ENCODE measurements at places on chromosomes 12 and 14.

GRCh38 chr14:101253948-101254347 is 307.3 kb upstream of the DIO3 start:
- DNase-seq = no peak

GRCh38 chr12:131589221-131589897 is 121.5 kb upstream of the SFSWAP start:
- no peak for DNase-seq

DNA sequence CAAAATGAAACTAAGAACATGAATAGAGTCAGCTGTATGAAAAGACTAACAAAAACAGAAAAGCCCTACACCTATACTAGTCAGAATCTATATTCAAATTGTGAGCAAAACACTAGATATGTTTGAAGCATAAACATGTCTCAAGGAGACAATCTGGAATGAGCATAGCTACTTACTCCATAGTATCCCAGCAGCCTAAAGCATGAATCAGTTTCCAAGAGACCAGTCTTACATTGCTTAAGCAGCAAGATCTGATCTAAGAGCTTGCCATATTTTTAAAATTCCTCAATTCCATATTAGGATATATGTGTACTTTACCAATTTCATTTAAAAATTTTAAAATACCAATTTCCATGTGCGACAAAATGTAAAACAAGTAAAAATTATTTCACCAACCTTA is 7.7 kb downstream of the CAPS2 start:
- no peak for DNase-seq

GRCh38 chr14:52268279-52269061 is 972 bp downstream of the PTGDR start:
- no peak for DNase-seq

GRCh38 chr14:50085570-50086320 is 30.6 kb downstream of the VCPKMT start:
- DNase-seq = no peak

GRCh38 chr14:74362361-74362915 is 14.2 kb downstream of the VRTN start:
- peak; percentile 94 for DNase-seq

DNA sequence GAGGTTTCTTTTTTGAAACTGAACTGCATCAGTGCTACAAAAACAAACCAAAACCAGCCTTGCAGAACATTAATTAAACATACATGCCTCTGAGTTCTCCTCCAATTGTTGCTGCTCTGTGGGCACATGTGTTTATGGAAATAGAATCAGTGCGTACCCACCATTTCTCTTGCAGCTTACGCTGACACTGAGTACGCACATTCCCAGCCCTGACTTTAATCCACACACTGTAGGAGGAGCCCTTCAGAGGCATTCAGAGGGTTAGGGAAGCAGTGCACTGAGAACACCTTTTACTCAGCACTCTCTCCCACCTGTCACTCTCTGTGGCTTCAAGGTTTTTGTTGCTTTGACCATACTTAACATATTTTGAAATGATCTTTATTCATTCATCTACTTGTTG is 250.5 kb upstream of the PWP1 start:
- DNase-seq = no peak

DNA sequence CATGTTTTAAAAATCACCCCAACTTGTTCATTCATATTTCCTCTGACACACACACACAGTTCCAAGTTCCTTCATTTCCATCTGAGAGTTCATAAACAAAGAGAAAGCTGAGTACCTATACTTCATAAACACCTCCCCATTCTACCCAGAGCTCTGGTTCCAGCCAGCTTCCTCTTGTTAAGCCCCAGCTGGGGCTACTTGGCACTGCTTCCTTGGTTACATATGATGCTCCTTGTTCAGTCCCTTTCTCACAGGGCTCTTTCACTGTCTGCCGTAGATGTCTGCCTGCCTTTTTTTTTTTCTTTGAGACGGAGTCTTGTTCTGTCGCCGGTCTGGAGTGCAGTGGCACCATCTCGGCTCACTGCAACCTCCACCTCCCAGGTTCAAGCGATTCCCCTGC is 77.5 kb downstream of the COX16 start:
- no peak for DNase-seq

DNA sequence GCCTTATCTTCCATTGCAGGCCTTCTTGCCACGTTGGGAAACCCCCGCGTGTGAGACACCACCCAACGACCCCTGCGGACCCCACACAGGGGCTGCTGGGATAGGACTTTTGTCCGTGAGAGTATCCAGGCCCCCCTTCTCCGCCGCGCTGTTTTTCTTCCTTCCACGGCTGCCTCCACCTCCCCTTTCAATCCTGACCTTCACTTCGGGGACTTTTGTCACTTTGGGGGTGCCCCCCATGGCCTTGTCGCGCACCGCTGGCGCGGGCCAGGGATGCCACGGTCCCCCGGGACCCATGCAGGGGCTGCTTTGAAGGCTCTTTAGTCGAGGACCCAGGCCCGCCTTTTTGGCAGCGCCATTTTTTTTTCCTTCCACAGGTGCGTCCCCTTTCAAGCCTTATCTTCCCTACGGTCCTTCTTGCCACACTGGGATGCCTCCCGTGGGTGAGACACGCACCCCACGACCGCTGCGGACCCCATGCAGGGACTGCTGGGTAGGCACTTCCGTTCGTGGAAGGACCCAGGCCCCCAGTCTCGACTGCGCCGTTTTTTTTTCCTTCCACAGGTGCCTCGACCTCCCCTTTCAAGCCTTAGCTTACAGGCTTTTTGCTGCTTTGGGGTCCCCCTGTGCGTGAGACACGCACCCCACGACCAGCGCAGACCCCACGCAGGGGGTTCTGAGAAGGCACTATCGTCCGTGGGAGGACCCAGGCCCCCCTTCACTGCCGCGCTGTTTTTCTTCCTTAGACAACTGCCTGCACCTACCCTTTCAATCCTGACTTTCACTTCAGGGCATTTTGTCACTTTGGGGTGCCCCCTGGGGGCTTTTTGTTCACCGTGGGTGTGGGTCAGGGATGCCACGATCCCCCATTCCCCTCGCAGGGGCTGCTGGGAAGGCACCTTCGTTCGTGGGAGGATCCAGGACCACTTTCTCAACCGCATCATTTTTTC is 267.4 kb downstream of the ALG10 start:
- DNase-seq = no peak

All from HEK293T (cell line).